ENCODE measurements at places on chromosomes 7 and 10.

GRCh38 chr7:100033526-100033925 is 16.0 kb upstream of the ZSCAN21 start:
- DNase-seq = no peak

DNA sequence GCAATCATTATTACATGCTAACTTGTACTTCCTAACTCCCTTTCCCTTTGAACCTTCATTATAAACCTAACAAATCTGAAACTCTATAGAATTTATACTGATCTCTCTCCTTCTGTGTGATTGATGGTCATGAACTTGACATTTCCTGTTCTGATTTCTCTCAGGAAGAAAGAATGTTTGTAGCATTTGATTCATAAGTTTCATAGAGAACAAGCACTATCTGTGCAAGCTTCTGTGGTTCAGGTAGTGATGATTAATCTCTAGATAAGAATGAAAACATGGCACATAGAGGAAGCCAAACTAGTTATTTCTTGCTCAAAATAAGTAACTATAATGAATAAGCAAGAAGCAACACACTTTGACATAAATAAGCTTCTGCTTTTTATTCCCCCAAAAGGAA is 34.2 kb downstream of the TFPI2 start:
- DNase-seq = no peak

DNA sequence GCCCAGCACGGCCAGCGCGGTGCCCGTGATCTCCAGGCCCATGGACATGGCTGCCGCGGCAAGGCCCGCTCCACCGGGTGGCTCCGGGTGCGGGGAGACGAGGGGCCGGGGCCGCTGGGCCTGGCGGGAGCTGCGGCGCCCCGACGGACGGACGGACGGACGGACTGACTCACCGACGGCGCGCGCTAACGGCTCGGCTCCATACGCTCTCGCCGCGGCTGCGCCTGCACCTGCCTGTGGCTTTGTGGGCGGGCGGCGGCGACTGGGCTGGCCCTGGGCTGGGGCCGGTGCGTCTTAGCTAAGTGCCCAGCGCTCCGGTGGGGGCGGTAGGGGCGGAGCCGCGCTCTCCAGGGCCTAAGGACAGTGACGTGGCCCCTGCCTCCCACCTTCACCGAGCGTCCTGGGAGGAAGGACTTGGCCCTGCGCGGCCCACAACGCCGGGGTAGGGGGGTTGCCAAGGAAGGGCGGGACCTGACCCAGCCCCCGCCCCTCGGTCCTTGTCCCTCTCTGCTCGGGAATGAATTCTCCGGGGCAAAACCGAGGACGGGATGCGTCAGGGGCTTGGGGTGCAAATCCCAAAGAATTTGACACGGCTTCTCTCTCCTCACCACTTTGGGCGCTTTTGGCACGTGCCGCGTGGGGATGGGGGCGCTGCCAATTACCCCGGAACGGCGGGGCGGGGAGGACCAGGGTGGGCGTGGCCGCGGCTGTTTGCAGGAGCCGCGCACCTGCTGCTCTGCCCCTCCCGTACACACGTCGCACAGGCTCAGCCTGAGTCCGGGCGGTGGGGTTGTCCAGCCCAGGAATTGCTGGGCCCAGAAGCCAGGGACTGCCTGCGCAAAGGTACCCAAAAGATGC is at the start of gene CLDN3:
TSS of gene CLDN3 (minus strand) at position 269 of the 858 bp plus-strand sequence. CDS start at position 48, 221 bp downstream.
- peak; percentile 5 for DNase-seq

- DNase-seq = no peak
Observed at GRCh38 chr10:15035385-15036301, 8.1 kb upstream of the OLAH start.

DNA sequence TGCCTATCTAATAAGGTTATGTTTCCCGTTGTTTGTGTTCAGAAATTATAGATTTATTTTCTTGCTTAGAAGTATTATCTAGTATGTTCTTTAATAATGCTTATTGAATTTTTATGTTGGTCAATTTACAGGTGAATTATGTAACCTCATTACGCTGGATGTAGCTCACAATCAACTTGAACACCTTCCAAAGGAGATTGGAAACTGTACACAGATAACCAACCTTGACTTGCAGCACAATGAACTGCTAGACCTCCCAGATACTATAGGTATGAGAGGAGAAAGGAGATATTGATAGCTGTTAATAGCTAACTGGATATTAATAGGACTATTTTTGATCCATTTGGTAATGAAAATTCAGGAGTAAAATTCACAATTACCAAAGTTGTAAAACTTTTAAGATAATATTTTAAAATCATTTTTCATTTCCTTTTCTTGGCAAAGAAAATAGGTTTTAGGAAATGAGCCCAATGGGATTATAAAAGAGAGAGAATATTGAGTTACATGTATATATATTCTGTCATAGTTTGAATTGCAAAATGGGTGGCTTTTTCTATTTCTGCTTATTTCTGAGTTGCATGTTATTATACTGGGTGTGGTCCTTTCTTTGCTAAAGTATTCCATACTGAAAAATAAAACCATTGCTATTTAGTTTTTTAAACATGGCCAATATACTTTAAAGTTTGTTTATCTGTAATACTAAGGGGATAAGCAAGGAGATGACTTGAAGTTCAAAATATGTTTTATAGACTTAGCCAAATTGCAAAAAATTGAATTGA is 66.3 kb downstream of the SHOC2 start:
- DNase-seq = no peak

DNA sequence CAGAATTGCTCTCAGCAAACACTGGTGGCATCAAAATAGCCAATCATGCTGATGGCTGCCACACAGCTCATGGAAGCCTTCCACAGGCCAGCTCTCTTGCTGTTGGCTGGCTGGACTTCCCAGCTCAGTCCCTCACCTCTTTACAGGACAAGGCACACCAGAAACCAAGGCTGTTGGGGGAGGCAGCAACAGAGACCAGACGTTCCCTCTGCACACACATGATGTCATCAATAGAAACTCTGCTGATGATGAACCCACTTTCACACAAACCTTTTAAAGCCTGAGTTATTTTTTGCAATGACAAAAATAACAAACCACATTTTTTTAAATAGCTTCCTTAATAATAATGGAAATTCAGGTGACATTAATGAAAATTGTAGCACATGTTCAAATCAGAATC is 300.9 kb upstream of the C7orf33 start:
- DNase-seq = no peak

GRCh38 chr7:137670222-137671064 is 176.3 kb downstream of the DGKI start:
- DNase-seq = no peak

DNA sequence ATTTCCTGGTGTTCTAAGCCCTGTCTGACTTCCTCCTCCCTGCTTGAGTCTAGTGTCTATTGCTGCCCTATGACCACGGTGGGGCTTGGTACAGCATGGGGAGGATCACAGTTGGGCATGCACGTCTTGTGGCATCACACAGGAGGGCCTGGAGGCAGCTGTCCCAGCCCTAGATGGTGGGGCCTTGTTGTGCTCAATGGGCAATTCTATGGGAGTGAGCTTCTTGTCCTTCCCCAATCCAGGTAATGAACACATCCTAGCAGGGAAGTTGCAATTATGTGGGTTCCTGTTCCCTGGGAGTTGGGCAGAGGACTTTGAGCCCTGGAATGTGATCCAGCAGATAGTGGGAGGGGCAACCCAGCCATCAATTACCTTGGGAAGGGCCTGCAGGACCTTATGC is 10.8 kb upstream of the FAM3C start:
- DNase-seq = no peak

DNA sequence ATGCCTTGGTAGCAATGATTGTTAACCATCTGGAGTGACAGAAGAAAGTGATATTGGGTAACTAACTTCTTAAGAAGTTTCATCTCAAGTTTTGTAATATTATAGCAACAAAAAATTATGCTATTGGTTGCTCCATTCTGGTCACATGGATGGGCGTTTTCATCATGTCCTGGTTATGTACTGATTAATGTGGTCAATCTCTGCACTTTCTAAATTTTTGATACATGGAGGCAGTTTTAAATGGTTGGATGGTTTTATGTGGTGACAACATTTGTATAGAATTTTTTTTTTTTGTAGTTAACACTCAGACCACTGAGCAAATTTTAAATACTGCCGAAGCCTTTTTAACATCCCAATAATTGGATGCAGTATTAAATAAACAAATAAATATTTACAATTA is 55.2 kb upstream of the CCAR1 start:
- DNase-seq = no peak

DNA sequence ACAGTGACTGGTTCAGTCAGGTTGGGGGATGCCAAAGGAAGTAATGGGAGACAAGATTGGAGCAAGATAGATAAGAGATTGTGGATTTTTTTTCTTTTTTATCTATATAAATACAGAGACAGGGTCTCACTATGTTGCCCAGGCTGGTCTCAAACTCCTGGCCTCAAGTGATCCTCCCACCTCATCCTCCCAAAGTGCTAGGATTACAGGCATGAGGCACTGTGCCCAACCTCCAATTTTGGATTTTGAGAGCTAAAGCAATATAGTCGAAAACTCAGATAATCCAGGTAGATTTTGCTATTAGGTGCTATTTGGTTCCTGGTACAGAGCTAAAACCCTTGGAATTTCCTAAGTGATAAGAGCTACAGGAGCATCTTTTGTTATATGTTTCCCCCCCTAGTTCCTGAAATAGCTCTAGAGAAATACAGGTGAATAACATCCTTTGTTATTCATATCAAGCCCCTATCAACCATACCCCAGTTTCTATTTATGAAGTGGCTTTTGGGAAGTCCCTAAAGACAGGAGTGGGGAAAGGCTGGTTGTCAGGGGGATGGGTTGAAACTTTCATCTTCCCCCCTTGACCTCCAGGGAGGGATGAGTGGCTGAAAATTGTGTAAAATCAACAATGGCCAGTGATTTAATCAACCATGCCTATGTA is 151.2 kb downstream of the CFTR start:
- DNase-seq = no peak

DNA sequence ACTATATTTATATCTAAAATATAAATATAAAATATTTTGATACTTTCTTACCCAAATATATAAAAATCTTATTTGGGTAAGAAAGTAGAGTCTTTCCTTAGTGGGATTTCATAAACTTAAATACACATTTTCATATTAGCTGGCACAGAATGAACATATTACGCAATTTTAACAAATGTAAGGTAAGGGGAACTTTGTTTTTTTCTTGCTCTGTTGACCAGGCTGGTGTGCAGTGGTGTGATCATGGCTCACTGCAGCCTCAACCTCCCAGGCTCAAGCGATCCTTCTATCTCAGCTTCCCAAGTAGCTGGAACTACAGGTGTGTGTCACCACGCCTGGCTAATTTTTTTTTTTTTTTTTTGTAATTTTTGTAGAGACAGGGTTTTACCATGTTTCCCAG is 18.3 kb downstream of the CYP26A1 start:
- DNase-seq = no peak

- no peak for DNase-seq
Observed at GRCh38 chr10:113520690-113521474, 32.0 kb upstream of the HABP2 start.

- no peak for DNase-seq
Observed at GRCh38 chr7:12030116-12030515, 181.0 kb upstream of the TMEM106B start.

All from stimulated activated CD8-positive, alpha-beta memory T cell treated with anti-CD3 and anti-CD28 coated beads, Interleukin-4, amount 100 ng/mL, for 24 hours (primary cell).